ENCODE measurements at places on chromosomes 5 and 9.

DNA sequence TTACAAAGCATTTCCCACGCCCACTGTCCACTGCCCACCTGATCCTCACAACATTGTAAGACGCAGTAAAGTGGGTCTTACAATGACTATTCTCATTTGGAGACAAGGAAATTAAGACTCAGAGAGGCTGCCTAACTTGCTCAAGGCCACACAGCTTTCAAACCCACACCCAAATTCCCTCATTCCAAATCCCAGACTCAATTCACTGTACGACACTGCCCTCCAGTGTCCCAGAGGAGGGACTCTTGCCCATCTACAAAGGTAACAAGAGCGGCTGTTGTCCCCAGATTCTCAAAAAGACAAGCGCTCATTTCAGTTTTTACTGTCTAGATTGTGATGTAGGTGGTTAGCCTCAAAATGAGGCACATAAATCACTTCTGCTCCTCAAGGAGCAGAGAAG lies 184.6 kb downstream of the ACTL7B start:
- no peak for DNase-seq

- no peak for DNase-seq
These were observed 58.8 kb downstream of the SLC1A1 start for GRCh38 chr9:4548811-4549725.

DNA sequence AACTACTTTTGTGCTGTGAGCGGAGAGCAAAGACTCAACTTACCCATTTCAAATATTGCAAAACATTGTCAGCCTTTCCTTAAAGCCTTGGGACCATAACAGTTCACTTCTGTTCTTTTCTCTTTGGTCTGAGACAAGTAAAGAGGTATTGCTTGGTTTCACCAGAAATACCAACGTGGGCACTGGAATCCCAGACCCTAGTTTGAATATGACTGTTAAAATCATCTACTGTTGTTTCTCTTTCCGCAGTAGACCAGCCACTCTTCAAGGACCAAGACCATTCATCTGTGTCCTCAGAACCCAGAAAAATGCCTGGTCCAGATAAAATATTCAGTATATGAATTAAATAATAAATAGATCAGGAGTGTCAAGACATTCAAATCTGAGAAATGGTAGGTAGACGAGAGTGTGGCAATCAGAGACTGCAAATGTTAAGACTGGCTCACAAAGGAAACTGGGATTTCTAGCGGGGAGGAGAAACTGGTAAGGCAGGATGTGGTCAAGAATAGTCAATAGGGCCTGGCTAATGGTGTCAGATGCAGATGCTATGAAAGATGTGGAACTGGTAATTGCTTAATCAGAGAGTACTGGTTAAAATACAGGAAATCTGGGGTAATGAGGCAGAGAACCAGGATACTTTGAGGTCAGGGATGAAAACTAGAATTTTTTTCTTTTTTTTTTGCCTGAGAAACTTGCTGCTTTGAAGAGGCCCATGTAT lies 82.1 kb upstream of the IL33 start:
- DNase-seq = no peak

DNA sequence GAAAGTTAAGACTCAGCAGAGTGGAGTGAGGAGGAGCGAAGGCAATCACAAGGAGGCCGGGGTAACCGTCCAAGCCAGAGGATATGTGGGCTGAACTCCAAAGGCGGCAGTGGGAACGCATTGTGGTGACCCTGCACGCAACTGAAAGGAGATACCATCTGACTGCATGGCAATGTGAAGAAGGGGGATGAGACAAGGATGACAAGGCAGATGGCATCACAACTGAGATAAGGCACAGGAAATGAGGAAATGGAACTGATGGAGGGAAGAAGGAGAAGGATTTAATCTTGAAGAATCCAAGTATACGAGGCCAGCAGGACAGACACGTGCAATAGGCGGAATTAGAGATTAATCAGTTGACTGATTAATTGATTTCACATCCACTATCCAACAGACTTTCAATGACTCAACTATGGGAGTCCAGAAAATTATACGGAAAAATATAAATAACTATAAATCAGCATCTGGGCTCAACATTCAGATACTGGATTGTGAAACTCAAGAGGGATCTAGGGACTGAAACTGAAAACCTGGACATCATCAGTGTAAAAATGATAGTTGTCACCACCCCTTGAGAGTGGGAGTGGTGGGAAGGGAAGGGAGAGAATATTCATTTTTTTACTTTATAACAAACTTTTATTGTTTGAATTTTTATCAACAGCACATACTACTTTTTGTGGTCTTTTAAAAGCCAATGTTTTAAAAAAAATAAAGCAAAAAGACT lies 86.1 kb downstream of the ARL15 start:
- no peak for DNase-seq

GRCh38 chr9:104278929-104279496 lies 184.9 kb downstream of the SMC2 start:
- no peak for DNase-seq

- no peak for DNase-seq
These were observed 18.6 kb downstream of the ANKHD1 start for GRCh38 chr5:140420226-140420570.

DNA sequence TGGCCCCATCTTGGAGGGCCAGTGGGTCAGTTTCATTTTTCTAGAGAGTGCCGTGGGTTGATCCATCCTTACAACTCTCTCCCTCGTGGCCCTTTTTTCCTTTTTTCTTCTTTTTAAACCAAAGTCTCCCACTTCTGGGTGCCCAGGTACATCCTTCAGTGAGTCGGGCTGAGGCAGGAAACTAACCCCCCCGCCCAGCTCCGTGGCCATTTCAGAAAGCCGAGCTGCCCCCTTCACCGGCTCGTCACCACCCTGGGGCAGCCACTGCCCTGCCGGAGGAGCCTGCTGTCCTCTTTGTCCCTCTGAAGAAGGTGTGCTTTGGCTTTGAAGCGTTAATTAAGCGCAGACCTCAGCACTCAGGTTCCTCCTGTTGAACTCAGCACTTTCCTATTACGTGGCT lies 5.2 kb downstream of the CFAP77 start:
- DNase-seq = no peak

DNA sequence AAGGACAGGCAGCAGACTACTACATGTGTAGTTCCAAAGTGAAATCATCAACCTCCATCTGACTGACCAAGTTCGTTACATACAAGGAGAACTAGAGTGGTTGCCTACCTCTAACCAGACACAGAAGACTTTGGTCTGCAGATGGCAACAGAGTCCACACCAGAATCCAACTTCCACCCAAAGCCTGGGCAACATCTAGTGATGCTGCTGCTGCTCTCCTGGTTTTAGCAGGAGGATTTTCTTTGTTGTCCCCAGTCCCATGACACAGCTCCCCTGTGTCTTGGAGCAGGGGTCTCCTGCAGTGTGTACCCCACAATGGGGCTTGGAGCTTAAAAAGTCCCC lies 46.4 kb upstream of the APC start:
- DNase-seq = no peak

- no peak for DNase-seq
These were observed 8.3 kb upstream of the SPATA31C1 start for GRCh38 chr9:87909310-87910041.

GRCh38 chr9:138058181-138058580 lies 180.6 kb downstream of the CACNA1B start:
- DNase-seq = no peak
